Stimulated activated CD4-positive, alpha-beta T cell treated with anti-CD3 and anti-CD28 coated beads, Interleukin-15, amount 100 ng/mL, for 24 hours (primary cell): ENCODE measurements at places on chromosomes 16 and 17.

- DNase-seq, result no peak
These were observed 61.5 kb downstream of the GNAO1 start for GRCh38 chr16:56252835-56253234.

DNA sequence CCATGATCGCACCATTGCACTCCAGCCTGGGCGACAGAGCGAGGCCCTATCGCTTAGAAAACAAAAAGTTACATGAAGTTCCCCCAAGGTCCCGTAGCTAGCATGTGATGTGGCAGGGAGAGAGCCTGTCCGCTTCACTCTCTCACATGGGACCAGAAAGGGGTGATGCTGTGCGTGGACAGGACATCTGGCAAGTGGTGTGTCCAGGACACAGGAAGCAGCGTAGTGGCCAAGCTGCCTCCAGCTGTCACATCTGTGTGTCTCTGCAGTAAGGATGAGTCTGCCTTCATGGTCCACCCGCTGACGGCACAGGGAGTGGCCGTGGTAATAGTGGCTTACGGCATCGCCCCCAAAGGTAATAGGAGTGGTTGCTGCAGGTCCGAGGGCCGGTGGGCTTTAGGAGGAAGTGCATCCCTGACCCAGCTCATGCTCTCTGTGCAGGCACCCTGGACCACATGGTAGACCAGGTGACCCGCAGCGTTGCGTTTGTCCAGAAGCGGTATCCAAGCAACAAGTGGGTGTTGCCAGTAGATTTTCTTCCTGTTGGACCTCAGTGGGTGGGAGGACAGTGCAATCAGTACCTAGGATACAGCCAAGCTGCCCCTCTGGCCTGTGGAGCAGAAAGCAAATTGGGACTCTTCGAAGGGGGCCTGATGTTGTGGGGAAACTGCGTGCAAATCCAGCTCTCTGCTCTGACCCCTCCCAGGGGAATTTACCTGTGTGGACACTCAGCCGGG lies 9.5 kb upstream of the BIRC5 start:
- DNase-seq, result no peak

DNA sequence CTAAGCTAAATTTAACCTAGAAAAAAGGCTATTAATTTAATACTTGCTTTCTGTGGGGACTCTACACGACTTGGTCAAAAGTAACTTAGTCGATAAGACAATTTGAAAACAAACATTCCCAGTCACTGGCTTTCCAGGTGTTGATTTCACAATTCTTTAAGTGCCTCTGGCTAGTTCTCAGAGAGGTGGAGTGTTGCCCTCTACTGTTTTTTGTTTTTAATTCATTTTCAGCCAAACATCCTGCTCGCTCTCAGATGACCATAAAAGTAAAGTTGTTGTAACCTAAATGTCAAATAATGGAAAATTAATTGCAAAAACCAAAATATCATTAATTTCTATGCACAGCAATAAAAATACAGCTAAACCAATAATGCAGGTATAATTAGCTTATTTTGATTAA lies 107.1 kb downstream of the MYO1D start:
- DNase-seq, result no peak

- DNase-seq, result peak; percentile 91
These were observed at the start of gene MAF for GRCh38 chr16:79600638-79601091. TSS of gene MAF (minus strand) at chr16:79600737. CDS start at chr16:79599902, 835 bp downstream.

- no peak for DNase-seq
These were observed 17.7 kb upstream of the GFOD2 start for GRCh38 chr16:67736858-67737257.
